ENCODE measurements at places on chromosomes 6 and 20.

GRCh38 chr6:168130168-168130696, 51.2 kb upstream of the FRMD1 start:
- no peaks in the 10 kb centered on the region for H3K36me3 ChIP-seq
- H3K4me3 ChIP-seq = no peak overlapping the region
- no peaks in the 10 kb centered on the region for H3K4me1 ChIP-seq
- DNase-seq = no peak
- peaks cover 91% of the 10 kb centered on the region for H3K27me3 ChIP-seq

DNA sequence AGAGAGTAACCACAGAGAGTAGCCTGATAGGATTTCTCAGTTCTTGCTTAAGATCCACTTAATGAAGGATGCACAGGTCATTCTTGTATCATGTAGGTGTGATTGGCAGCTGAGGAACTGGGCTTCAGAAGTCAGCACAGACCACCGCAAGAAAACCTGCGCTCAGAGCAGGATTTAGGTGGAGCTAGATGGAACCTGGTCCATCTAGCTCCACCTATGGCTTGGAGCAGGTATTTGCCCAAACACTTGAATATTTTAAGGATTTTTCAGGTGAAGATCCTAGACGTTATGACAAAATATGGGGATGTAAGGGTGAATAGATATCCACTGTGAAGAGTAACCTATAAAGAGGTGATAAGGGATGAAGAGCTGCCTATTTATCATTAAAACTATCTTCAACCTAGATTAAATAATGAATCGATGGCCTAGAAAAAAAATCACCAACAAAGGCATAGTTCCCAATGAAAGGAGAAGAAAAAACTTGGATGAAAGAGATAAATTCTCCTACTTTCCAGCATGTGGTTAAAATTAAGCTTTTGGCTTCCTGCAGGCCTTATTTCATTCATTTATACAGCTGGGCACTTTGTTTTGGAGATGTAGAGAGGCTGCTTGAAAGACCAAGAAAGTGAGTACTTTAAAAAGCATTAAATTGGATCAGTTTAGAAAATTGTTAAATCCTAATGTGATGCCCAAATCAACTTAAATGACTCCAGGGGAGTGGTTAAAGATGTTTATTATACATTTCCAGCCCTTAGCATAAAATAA, 778.4 kb upstream of the GJE1 start:
- H3K36me3 ChIP-seq = no peaks in the 10 kb centered on the region
- H3K4me3 ChIP-seq = no peak overlapping the region
- no peaks in the 10 kb centered on the region for H3K27me3 ChIP-seq
- no peak for DNase-seq

DNA sequence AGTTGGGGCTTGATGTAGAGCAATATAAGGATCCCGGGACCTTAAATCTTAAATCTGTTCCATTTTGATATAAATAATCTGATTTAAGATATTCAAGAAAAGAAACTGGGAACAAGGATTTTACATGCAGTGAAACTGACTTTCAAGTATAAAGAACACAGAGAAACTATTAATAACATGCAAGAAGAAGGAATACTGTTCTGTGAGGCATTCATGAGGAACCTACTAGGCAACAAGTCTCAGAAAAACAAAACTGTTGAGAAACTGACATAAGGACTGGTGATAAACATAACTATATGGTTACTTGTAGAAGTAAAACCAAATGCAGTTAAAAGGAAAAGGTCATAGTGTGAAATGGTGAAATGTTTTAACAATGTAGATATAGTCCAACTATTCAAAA, 15.8 kb downstream of the HDDC2 start:
- no peak for DNase-seq
- H3K36me3 ChIP-seq = no peaks in the 10 kb centered on the region
- H3K4me1 ChIP-seq = no peaks in the 10 kb centered on the region
- H3K27ac ChIP-seq = no peak overlapping the region
- H3K27me3 ChIP-seq = no peaks in the 10 kb centered on the region

- H3K27ac ChIP-seq = no peak overlapping the region
- H3K36me3 ChIP-seq = no peaks in the 10 kb centered on the region
- H3K27me3 ChIP-seq = no peaks in the 10 kb centered on the region
- H3K4me3 ChIP-seq = no peak overlapping the region
- H3K4me1 ChIP-seq = peaks cover 37% of the 10 kb centered on the region
Measured at GRCh38 chr6:105786890-105787655, 299.1 kb upstream of the PRDM1 start.

All from Calu3 (cell line).